ENCODE measurements at places on chromosomes 3 and 15.

DNA sequence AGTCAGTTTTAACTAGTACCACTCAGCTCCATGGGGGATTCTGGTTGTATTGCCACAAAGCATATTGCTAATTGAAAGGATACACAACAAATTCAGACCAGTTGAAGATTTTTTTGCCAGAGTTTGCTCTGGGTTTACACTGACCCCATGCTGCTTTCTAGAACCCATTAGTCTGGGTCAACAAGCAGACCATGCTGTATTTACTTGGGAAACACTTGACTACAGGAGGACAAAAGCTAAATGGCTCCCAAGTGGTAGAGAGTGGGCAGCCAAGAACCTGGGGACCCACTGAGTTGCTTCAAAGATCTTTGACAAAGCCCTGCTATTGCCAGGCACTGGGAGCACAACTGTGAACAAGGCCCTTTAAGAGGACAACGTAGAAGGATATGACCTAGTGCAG, 86.8 kb upstream of the PSMD6 start:
- peaks cover 6% of the 10 kb centered on the region for H3K36me3 ChIP-seq
- H3K4me3 ChIP-seq = no peak overlapping the region
- peaks cover 2% of the 10 kb centered on the region for H3K4me1 ChIP-seq
- peak overlapping the region; percentile 52 for H3K27ac ChIP-seq
- H3K27me3 ChIP-seq = no peaks in the 10 kb centered on the region

GRCh38 chr3:10366651-10367101, 45.8 kb upstream of the SEC13 start:
- peak overlapping the region; percentile 44 for H3K27ac ChIP-seq
- peaks cover 8% of the 10 kb centered on the region for H3K27me3 ChIP-seq
- H3K36me3 ChIP-seq = no peaks in the 10 kb centered on the region
- no peak overlapping the region for H3K4me3 ChIP-seq
- peaks cover 12% of the 10 kb centered on the region for H3K4me1 ChIP-seq

- H3K27ac ChIP-seq = no peak overlapping the region
- peak; percentile 56 for DNase-seq
- no peak overlapping the region for H3K4me3 ChIP-seq
- H3K36me3 ChIP-seq = no peaks in the 10 kb centered on the region
- H3K4me1 ChIP-seq = no peaks in the 10 kb centered on the region
Observed at GRCh38 chr15:91186904-91187656, 87.0 kb downstream of the SV2B start.

DNA sequence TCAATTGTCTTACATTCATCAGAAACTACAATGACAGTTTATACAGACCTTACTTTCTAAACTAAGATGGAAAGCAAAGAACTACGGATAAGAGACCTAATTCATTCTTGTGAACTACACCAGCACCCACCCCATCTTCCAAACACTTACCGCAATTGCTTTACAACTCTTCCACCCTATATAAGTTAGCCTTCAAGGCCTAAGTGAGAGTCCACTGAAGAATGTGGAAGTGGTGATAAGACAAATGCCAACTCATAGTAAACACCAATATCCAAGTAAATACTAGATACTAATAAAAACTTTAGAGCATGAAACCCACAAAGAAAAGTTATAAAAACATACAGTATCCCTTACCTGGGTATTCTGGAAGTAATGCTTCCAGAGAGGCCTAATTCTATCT, 13.6 kb downstream of the ARF4 start:
- peaks cover 10% of the 10 kb centered on the region for H3K4me1 ChIP-seq
- H3K36me3 ChIP-seq = peaks cover 69% of the 10 kb centered on the region
- H3K27ac ChIP-seq = peak overlapping the region; percentile 46
- H3K4me3 ChIP-seq = no peak overlapping the region

DNA sequence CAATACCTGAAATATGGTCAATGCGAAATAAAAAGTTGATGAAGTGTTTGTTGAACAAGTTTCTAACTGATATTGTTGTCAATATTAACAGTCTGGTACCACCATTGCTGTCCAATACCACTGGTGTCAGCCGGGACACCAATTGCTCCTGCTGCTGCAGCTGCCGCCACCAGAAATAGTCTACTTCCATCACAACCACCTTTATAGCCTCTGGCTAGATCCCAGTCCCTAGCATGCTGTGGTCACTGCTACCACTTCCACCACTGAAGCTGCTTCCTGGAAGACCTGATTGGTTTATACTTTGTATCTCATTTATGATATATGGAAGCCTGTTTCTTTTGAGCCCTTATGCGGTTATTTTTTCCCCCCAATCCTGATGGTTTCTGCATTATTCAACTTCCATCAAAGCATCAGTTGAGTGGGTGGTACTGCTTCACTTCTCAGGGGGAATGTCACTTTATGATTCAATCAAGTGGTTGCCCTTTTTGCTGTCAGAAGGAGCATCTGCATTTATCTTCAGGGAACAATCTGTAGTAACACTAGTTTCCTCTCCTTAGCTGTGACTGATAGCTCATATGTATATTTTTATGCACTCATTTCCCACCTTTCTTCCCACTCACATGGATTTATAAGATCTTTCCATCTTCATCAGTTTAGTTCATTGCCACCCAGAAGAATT, 11.7 kb downstream of the LNP1 start:
- H3K4me1 ChIP-seq = no peaks in the 10 kb centered on the region
- no peak for DNase-seq
- H3K36me3 ChIP-seq = no peaks in the 10 kb centered on the region
- no peaks in the 10 kb centered on the region for H3K27me3 ChIP-seq
- no peak overlapping the region for H3K4me3 ChIP-seq

- peak overlapping the region; percentile 46 for H3K27ac ChIP-seq
- H3K4me1 ChIP-seq = peaks cover 11% of the 10 kb centered on the region
- H3K27me3 ChIP-seq = peaks cover 7% of the 10 kb centered on the region
- H3K4me3 ChIP-seq = no peak overlapping the region
Observed at GRCh38 chr15:42010434-42010833, 10.4 kb downstream of the PLA2G4E start.

GRCh38 chr3:170044271-170044670, 6.5 kb downstream of the GPR160 start:
- DNase-seq = no peak
- no peak overlapping the region for H3K27ac ChIP-seq
- H3K4me3 ChIP-seq = no peak overlapping the region
- peaks cover 6% of the 10 kb centered on the region for H3K36me3 ChIP-seq

GRCh38 chr15:69757186-69757585, 304.6 kb downstream of the RPLP1 start:
- no peak overlapping the region for H3K4me3 ChIP-seq
- H3K36me3 ChIP-seq = peaks cover 6% of the 10 kb centered on the region
- DNase-seq = peak; percentile 18
- no peak overlapping the region for H3K27ac ChIP-seq

- peaks cover 7% of the 10 kb centered on the region for H3K4me1 ChIP-seq
- H3K36me3 ChIP-seq = peaks cover 7% of the 10 kb centered on the region
- no peak overlapping the region for H3K4me3 ChIP-seq
Observed at GRCh38 chr15:70748281-70748747, 15.0 kb downstream of the UACA start.

DNA sequence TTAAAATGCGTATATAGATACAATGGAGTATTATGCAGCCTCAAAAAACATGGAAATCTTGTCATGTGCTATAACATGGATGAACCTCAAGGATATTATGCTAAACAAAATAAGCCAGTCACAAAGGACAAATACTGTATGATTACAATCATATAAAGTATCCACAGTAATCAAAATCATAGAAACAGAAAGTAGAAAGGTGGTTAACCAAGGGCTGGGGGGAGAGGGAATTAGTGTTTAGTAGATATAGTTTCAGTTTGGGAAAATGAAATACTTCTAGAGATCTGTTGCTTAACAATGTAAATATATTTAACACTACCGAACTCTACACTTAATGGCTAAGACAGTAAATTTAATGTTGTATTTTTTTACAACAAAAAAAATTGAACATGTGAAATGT, 9.0 kb downstream of the TOP2B start:
- H3K36me3 ChIP-seq = peaks cover 6% of the 10 kb centered on the region
- no peak for DNase-seq
- no peak overlapping the region for H3K4me3 ChIP-seq
- peaks cover 37% of the 10 kb centered on the region for H3K4me1 ChIP-seq
- no peak overlapping the region for H3K27ac ChIP-seq

DNA sequence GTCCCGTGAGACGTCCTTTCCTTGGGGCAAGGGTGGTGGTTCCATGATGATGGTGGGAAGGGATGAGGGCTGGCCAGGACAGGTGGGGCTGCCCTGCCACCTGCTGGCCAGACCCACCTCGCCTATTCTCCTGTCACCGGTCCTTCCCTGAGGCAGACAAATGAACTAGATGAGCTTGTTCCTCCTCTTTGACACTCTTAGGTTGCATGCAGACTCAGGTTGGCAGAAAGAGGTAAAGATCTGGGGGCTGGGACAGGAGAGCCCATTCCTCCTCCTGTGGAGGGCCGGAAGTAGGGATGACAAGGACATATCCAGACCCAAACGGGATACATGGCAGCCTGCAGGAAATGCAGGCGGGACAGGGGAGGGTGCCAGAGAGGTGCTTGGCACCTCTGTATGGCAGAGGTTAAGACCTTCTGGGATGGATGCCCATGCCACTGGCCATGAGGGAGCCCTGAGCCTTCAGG, 38.6 kb downstream of the ACSBG1 start:
- H3K36me3 ChIP-seq = no peaks in the 10 kb centered on the region
- H3K4me3 ChIP-seq = no peak overlapping the region
- H3K27me3 ChIP-seq = peaks cover 16% of the 10 kb centered on the region
- peak; percentile 50 for DNase-seq

DNA sequence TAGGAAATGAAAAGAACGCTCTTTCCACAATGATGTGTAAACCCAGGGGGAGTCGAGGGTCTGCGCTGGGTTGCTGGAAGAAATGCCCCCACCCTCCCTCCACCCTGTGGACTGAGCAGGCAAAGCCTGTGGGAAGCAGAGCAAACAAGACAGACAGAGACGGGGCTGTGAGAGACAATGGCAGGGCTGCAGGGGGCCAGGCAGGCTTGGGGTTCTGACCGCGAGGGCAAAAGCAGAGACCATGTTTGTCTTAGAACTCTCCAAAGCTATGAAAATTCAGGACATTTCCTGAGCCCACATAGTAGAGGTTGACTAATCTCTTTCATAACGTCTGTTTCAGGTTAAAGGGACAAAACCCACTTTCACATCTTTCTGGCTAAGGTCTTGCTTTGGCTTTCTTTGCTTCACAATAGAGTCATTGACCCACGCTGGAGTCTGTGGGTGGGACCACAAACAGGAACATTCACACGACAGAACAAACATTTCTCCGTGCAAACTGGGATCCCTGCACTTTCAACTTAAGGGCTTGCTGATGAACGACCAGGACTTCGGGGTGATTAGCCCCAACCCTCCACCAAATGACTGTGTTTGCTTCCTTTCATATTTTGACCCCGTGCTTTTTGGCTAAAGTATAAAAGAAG, 156.0 kb upstream of the TPM1 start:
- H3K4me3 ChIP-seq = no peak overlapping the region
- DNase-seq = no peak
- no peak overlapping the region for H3K27ac ChIP-seq
- no peaks in the 10 kb centered on the region for H3K27me3 ChIP-seq

- DNase-seq = no peak
- H3K27ac ChIP-seq = no peak overlapping the region
- H3K36me3 ChIP-seq = no peaks in the 10 kb centered on the region
- H3K4me3 ChIP-seq = no peak overlapping the region
Observed at GRCh38 chr3:72465853-72466252, 382.4 kb downstream of the SHQ1 start.

- peak; percentile 34 for DNase-seq
- H3K4me3 ChIP-seq = no peak overlapping the region
- H3K27me3 ChIP-seq = no peaks in the 10 kb centered on the region
- H3K36me3 ChIP-seq = no peaks in the 10 kb centered on the region
Observed at GRCh38 chr3:163919154-163919553, 1159.1 kb downstream of the SI start.

DNA sequence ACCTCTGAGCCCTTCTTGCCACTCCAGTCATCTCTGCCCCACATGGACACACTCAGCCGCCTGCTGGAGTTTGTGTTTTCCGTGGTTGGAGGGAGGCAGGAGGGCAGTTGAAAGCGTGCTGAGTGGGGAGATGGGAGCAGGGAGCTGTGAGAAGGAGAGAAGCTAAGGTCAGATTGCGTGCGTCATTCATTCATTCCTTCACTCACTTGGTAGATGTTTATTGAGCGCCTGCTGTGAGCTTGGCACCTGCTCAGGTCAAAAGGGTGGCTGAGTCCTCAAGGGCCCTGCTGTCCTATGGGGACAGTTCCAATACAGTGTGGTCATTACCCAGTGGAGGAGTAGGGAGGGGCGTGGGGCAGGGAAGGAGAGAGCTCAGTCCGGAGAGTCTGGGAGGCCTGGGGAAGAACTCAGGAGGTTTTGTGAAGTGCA, 23.5 kb downstream of the LIMD1 start:
- H3K27me3 ChIP-seq = no peaks in the 10 kb centered on the region
- H3K36me3 ChIP-seq = peaks cover 19% of the 10 kb centered on the region
- H3K4me1 ChIP-seq = peaks cover 7% of the 10 kb centered on the region
- no peak for DNase-seq
- peak overlapping the region; percentile 43 for H3K27ac ChIP-seq

DNA sequence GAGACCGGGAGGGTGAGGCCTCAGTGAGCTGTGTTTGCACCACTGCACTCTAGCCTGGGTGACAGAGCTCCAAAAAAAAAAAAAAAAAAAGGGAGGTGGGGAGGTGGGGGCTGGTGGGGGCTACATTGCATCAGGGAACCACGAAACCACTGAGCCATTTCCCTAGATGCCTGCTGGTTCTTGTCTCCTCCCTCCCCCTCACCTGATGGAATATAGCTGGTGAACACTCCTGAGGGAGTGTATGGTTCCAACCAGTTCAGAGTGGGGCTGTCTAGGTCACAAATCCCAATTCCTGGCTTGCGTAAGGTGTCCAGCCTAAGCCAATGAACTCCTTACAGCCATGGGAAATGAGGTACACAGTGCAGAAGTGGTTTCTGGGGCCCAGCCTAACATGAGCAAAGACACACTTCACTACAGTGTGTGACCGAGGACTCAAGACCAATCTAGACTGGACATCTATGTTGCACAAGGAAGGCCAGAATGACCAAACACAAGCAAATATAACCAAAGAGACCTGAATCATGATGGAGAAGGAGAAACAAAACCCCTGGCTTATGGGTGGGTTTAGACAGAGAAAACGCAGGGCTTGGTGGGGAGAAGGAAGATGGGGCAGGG, 39.1 kb upstream of the OSBPL11 start:
- no peaks in the 10 kb centered on the region for H3K36me3 ChIP-seq
- no peak overlapping the region for H3K4me3 ChIP-seq

GRCh38 chr3:45552794-45553371, 41.7 kb upstream of the LIMD1 start:
- no peak overlapping the region for H3K27ac ChIP-seq
- no peak for DNase-seq
- peaks cover 47% of the 10 kb centered on the region for H3K4me1 ChIP-seq
- no peak overlapping the region for H3K4me3 ChIP-seq

- no peaks in the 10 kb centered on the region for H3K27me3 ChIP-seq
- no peak for DNase-seq
- H3K4me1 ChIP-seq = peaks cover 12% of the 10 kb centered on the region
- no peak overlapping the region for H3K27ac ChIP-seq
Observed at GRCh38 chr3:150254309-150254708, 153.8 kb upstream of the TSC22D2 start.

DNA sequence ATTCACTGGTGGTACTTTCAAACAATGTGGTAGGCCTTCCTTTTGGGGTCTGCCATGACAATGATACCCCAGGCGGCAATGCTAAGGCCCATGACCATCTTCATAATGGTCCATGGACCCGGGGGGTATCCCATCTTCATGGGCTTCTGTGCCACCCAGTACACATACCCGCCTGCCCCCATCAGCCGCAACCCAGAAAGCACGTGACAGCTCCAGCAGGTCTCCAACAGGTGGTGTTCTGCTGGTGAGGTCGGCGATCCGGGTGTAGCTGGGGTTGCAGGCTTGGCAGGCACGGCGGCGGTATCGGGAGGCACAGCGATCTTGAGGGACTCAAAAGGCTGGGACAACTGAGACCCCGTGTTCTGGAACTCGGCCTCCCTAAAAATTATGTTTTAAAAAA, 214.5 kb downstream of the SNRPN start:
- H3K4me3 ChIP-seq = no peak overlapping the region
- no peak for DNase-seq
- H3K4me1 ChIP-seq = no peaks in the 10 kb centered on the region
- no peak overlapping the region for H3K27ac ChIP-seq
